Umbilical cord (tissue), 2 donors: ENCODE measurements at places on chromosomes 2 and 18. TPM values are rescaled to one million over a fixed set of nuclear protein-coding genes. Genes with fewer than 3 reads are reported as not detected.
A peak's percentile ranks its signal among the peaks of the same experiment; 100 is the strongest.

GRCh38 chr2:233331536-233331935, 22.8 kb upstream of the DGKD start:
- peak; percentile 58 for DNase-seq

- DNase-seq: no peak
These were observed 95.6 kb upstream of the SLC14A2 start for GRCh38 chr18:45519411-45520280.

The ZNF521 gene
- total RNA-seq: 50.6 TPM

GRCh38 chr2:119859528-119859927, 99.8 kb downstream of the PTPN4 start:
- no peak for DNase-seq

DNA sequence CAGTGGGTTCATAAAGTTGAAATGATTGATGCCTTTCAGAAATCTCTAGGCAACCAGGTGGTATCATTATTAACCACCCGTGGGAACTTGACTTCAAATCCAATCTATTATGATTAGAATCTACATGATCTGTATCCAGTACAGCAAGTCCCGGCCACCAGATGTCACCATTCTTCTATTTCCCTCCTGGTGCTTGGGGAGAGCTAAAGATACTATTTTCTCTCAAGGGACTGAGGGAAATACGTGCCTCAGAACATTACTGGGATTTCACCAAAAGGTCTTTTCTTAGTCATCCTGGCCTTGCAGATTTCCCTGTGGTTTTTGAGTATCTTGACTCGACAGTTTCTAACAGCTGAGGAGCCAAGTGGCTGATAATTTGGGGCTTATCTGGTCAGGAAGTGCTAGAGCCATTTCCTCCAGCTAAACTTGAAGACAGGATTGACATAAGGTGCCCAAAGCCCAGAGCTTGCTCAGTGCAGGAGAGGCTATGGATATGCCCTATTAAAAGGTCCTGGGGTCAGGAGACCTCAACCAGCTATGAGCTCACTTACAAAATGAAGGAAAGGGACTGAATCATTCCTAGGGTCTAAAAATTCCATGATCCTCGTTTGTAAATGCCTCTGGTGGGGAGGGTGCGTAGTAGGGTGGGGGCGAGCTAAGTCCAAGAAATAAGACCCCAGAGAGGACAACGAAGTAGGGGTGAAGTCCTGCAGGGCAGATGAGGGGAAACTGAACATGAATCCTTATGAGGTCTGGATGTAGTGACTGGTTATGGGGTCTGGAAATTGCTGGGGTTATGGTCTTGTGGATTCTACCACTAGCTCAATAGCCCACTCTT, 135.4 kb upstream of the MGAT5 start:
- DNase-seq: peak; percentile 95

DNA sequence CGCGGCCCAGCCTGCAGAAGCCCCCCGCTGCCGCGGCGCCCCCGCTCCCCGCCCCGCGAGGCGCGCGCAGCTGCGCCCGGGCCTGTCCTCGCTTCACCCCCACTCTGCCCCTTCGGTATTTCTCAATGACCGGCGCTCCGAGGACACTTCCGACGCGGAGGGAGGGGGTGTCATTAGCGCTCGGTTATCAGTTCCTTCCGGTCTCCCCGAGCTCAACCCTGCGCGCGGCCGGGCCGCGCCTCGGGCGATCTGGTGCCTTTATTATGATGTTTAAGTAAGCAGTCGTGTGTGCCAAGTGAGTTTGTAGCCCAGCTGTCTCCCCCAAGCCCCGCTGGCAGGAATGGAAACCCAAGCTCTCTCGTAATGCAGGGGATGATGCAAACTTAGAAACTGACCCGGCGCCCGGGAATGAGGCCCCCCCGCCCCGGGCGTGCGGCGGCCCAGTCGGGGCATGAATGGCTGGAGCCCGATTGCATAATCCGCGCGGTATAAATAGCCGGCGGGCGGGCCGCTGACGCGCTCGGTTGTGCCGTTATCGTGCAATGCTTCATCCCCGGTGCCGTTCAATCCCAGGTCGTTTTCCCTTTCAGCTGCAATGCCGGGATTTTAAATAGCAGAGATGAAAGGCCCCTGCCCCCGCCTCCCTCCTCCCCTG, 3.9 kb upstream of the SPRED2 start:
- DNase-seq: peak; percentile 85

DNA sequence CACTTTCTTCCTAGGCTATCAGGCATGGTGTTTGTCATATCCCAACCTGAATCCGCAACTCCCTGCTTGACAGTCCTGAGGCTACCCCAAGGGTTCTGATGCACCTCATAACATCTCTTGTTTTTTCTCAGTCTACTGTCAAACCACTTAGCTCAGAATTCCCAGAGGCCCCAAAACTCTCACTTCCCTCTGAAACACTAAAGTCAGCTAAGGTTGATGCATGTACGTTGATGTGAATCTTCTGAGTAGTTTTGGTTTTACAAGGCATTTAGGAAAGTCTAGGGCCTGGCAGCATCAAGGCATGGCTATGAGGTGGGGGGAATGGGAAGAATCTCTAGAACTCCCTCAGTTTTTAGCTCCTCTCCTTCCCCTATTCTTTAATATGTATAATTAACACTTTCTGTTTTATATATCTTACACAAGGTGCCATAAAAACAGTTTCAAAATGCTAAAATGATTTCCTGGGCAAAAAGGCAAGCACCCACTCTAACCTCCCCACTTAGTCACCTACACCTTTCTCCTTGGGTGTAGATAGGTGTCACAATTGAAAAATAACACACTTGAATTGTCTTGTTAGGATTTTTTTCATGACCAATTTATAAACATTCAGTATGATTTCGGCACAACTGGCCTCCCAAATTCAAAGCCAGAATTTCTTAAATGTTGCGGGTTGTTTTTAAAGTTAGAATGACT, 71.4 kb upstream of the TANK start:
- no peak for DNase-seq

The ELOA2 gene
- total RNA-seq: 1.9 TPM

DNA sequence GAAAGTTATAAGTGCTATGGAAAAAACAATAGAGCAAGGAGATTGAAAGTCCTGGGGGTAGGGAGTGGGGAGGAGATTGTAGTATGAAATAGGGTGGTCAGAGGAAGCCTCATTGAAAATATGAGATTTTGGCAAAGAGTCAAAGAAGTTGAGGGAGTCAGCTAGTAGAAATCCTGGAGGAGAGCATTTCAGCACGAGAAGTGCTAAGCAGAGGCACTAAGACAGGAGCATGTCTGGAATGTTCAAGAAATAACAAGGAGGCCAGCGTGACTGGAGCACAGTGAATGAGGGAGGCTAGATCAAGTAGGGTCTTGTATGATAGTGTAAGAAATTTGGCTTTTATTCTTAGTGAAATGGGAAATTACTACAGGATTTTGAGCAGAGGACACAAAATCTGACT, 2.1 kb upstream of the TSPYL6 start:
- DNase-seq: peak; percentile 43
